ENCODE measurements at places on chromosomes 7 and 10.
A peak's percentile ranks its signal among the peaks of the same experiment; 100 is the strongest.

DNA sequence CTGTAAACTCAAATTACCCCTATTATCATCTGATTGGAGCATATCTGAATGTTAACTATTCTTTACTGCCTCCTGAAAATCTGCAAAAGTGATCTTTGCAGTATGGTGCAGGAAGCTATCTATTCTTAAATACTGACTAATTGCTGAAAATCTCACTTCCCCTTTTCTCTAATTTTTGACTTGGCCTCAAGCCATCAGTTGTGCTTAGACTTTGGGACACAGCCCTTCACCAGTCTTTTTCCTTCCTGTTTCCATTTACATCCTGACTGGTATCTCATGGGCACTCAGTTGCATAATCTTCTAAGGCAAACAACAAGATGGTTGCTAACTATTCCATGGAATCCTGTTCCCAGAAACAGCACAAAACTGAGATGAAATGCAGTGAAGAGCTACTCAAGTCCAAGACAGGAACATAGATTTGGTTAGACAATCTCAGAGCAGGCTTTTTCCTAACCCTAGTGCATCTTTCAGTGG lies 228.5 kb downstream of the SORCS1 start:
- no peak for DNase-seq

GRCh38 chr7:27107391-27108381 lies 5.2 kb upstream of the HOXA2 start:
- no peak for DNase-seq

- DNase-seq = no peak
Observed at GRCh38 chr7:2575046-2575732, 16.4 kb downstream of the IQCE start.

GRCh38 chr10:88820748-88821401 lies 18.3 kb downstream of the LIPM start:
- DNase-seq = no peak

DNA sequence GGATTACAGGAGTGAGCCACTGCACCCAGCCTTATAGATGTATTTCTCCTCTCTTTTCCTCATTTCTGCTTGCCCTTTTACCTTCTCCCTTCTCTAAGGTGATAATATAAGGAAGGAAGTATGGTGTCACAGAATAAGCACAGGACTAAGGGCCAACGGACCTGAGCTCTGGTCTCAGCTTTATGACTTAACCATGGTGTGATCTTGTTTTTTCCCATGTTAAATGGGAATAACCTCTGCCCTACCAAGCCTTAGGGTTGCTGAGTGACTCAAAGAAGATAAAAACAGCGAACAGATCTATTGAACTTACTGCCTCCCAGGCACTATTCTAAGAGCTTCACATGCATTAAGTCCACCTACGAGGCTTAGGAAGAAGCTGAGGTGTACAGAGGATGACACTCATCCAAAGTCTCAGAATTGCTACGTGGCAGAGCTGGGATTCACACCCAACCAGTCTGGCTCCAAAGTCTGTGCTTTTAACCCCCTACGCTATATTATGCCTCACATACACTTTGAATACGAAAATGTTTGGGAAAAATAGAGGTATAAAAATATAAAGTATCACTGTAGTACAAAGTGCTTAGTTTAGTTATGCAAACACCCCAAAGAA lies 5.6 kb downstream of the UROS start:
- peak; percentile 56 for DNase-seq

DNA sequence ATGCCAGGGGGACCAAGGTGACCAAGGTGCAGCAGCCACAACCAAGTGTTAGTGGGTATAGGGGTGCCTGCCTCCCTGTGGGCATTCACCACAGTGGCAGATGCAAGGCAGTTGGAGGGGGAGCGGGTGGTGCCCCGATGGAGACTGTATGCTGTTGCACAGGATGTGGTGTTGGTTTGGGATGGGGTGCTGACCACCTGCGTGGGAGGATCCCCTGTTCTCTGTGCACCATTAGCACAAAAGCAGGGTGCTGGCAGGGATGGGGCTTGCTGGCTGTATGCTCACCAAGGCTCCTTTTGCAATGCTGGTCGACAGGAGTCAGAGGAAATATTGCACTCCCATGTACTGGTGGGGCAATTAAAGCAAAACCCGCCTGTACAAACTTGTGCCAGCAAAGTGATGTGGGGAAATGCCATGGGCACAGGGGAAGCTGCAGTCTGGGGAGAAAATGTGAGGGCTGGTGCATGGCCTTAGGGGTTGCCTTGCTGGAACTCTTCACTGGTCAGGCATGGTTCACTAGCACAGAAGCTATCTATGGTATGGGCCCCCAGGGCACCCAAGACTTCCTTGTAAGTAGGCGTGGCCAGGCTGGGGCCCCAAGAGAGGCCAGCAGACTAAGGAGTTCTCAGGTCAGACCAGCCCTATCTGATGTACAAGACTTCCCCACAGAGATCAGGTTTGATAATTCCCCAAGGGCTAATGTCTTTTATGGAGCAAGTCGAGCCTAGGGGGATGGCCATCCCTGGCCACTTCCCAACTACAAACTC lies 51.9 kb upstream of the GNAT3 start:
- peak; percentile 22 for DNase-seq

DNA sequence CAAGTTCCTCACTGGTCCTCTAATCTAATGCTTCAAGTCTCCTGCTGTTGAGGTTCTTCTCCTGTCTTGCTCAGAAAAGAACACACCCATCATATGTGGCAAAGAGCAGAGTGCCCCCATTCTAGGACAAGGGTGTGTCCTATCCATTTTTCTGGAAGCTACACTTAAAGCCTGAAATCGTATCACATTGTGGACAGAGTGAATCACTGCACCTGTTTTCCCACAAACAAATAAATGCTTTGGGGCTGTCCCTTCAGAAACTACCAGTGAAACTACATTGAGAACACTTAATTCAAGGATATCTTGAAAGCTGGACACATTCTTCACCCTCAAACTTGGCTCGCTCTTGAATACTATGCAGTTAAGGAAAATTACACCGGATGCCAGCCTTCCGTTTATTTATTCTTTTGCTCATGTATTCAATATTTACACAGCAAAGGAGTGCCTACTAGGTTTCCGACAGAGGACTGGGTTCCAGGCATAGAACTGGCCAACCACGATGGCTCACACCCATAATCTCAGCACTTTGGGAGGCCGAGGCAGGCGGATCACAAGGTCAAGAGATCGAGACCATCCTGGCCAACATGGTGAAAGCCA lies 473.0 kb downstream of the GALNT17 start:
- DNase-seq = no peak

DNA sequence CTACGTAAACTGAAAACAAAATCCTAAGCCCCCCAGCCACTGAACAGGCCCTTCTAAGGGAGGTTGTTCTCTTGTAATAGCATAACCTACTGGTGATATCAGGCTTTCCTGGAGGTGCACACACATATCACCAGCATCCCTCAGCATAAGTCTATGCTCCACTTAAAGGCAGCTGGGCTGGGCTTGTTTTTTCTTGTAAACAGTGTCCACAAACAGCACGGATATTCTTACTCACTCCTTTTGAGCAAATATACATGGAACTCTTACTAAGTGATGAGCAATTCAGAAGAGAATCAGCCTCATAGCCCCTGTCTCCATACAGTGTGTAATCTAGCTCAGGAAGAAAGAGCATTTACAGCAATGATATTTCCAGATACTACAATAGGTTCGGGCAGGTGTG lies 2.4 kb downstream of the LRIT1 start:
- DNase-seq = no peak

DNA sequence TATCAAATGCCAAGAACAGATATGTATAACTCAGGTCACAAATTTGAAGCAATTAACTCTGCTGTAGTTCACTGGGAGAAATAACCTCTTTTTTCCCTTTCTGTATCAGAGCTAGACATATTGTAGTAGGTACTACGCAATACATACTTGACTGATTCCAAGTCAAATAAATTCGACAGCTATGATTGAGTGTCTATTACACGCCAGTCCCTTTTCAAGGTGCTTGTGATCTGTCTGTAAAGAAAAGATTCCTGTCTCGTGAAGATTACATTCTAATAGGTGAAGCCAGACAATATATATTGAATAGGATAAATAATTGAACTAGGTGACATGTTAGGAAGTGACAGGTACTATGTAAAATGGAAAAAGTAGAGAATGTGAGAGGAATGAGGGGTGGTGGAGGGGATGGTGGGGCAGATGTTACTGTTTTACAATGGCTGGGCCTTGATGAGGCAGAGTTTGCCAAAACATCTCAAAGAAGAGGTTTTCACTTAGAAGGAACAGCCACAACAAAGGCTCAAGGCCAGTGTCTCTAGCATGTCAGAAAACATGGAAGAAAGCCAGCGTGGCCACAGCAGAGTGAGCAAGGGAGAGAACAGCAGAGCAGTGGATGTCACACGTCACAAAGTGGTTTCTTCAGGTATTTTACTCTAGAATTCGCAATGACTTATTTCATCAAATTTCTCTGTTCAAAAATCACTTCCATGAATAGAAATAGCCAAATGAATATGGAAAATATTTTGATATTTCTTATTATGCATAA lies 282.6 kb upstream of the CACNA2D1 start:
- no peak for DNase-seq

DNA sequence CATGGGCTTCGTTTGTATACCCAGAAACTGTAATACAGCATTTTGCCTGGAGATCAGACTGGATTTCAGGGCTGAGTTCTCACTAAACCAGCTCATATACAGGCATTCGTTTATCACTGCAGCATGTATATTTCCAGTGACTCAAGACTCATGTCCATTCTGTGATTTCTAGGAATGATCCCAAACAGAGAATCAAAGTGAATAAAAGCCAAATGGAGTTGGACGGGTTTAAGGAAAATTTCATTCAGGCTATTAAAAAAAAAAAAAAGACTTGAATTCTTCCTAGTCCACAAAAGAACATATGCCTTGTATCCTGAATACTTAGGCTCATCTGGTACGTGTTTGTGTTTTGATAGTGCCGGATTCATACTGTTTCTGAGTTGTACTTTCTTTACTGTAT lies 46.8 kb downstream of the TET1 start:
- no peak for DNase-seq

DNA sequence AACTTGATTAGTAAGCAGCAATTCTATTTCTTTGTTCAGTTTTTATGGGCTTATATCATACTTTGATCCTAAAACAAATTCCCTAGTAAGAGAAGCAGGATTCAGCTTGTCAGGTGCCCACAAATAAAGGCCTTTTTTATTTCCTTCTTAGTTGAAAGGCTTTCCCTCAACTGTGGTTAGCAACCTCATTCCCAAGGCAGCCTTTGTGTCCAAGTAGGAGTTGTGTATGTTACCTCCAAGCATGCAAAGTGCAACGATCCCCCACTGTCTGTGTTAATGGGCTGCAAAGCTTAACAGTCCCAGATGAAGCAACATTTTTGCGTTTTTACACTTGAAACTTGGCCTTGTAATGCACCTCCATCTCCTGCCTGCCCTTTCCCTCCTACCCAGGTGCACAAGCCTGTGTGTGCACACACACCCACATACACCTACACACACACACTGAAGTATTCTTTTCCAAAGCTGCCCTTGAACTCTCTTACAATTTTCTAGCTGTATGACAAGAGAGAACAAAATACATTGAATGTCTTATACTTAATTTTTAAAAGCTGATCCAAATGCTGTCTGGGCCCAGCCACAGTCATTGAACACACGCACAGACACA lies 278.2 kb downstream of the SNX13 start:
- no peak for DNase-seq

GRCh38 chr7:1886361-1887064 lies 216.4 kb downstream of the ELFN1 start:
- DNase-seq = no peak

DNA sequence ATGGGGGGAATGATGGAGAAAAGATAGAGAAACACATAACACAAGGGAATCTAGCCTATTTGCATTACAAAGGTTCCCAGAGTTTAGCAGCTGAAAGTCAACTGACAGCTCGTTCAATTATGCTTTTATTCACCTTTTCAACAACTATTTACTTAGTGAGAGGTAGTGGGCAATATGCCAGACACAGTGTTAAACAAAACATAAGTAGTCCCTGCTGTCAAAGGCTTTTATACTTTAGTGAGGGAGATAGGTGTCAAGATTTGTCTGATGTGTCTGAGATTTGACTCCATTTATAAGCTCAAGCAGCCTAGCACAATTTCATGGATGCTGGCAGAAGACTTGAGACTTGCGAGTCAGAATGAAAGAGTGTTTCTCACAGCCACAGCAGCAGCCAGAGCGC lies 549.0 kb upstream of the VSTM2A start:
- DNase-seq = no peak

DNA sequence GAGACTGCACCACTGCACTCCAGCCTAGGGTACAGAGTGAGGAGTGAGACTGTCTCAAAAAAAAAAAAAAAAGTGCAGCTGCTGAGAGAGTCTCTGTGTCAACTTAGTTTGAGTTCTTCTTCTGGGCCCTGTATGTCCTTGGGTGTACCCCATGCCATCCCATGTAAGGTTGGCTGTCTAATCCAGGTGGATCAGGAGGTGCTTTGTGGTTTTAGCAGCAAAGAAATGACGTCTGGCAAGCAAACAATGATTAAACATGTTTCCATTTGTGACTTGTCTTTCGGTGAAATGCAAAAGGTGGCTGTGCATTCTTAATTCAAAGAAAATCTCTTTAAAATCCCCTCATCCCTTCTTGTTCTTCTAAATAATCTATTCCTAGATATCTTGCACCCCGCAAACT lies 255.9 kb downstream of the ANKRD30A start:
- no peak for DNase-seq

GRCh38 chr7:131489196-131489595 lies 67.2 kb downstream of the PODXL start:
- no peak for DNase-seq

- DNase-seq = no peak
Observed at GRCh38 chr7:87608431-87608830, 7.7 kb upstream of the ABCB1 start.

- no peak for DNase-seq
Observed at GRCh38 chr7:50610521-50611277, 45.5 kb upstream of the DDC start.

GRCh38 chr10:64959116-64959515 lies 1437.9 kb downstream of the REEP3 start:
- no peak for DNase-seq

DNA sequence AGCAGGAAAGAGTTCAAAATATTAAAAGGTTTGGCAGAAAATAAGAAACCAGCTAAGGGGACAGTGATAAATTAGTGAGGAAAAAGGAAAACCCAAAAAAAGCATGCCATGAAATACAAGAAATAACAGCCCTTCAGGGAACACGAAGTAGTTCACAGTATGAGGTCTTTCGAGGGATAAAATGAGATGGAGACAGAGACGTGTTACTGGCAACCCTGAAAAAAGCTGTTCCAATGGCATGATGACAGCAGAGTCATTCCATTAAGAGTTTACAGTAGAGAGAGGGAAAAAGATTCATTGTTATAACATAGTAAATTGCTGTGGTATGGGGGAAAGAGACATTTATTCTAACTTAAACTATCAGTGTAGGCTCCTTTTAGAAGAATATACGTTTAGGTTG lies 391.2 kb downstream of the ANKRD7 start:
- DNase-seq = no peak

- DNase-seq = no peak
Observed at GRCh38 chr7:209416-209815, 17.0 kb downstream of the FAM20C start.

Measured in erythroblast (primary cell).